ENCODE measurements at places on chromosomes 7 and 10. TPM values are rescaled to one million over a fixed set of nuclear protein-coding genes. Genes with fewer than 3 reads are reported as not detected.

HOXA10 gene
- total RNA-seq: 47.1 TPM

DDIT4 gene
- total RNA-seq: 325 TPM

DNA sequence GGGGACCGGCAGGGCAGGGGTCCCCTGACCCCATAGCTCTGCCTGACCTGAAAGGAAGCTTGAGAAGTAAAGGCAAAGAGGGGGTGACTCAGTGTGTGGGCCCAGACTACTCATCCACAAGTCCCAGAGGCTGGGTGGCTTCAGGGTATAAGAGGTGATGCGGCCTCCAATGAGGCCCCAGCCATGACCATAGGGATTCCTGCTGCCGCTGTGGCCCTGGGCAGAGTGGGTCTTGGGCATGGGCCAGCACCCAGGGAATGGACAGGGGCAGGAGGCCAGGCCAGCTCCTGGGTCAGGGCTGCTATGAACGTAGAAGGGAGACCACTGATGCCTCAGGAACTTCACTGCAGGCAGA is 64.4 kb upstream of the EBF3 start:
- DNase-seq: no peak

GRCh38 chr7:107742678-107743566 is 1.0 kb upstream of the CBLL1 start:
- no peak for DNase-seq

FKBP6 gene
- total RNA-seq: not detected

DNA sequence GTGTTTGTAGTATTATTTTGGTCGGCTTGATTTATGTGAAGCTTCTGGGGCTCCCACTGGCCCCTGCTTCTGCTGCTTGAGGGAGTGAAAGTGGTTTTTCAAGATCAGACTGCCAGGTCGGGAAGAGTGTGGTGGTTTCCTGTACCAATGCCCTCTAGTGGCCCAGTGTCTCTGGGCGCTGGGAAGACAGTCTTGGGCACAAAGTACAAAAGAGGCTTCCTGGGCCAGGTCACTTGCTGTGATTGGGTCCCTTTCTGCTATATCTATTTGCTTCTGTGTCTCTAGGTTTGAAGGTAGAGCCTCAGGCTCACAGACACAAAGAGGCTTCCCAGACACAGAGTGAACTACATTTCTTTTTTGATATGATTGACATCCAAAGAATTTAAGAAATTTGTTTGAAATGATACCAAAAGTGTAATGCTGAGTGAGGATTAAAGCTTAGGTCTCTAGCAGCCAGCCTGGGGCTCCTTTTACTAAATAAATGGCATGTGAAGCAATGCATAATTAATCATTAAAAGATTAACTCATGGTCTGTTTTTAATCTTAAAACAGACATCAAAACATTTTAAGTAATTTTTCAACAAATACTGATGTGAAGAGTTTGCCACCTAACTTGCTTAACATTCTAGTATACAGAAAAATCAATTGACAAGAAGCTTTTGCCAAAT is 36.3 kb downstream of the ABCB1 start:
- no peak for DNase-seq

DNA sequence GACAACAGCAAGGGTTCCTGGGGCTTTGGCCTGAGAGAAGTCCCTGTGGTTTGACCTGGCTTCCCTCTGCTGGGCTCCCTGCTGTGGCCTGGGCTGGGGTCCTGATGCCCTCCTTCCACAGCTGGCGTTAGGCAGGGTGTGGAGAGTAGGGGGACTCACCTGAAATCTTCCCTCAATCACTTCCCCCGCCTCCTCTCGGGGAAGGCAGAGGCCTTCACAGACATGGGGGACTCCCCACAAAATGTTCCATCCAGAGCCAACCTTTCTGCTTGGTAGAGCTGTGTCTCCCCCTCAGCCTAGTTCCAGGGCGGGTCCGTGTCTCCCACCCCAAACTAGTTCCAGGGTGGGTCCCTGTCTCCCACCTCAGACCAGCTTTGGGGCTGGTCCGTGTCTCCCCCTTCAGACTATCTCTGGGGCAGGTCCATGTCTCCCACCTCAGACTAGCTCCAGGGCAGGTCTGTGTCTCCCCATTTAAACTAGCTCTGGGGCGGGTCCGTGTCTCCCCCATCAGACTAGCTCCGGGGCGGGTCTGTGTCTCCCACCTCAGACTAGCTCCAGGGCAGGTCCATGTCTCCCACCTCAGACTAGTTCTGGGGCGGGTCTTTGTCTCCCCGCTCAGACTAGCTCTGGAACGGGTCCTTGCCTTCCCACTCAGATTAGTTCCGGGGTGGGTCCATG is 2.2 kb downstream of the PVRIG start:
- DNase-seq: no peak

- DNase-seq: no peak
These were observed 4.6 kb downstream of the HECW1 start for GRCh38 chr7:43117095-43117494.

Data from fibroblast of villous mesenchyme (primary cell).